Esophagus squamous epithelium (tissue), 5 donors: ENCODE measurements at places on chromosomes 1 and 21. TPM values are rescaled to one million over a fixed set of nuclear protein-coding genes. Genes with fewer than 3 reads are reported as not detected.
A peak's percentile ranks its signal among the peaks of the same experiment; 100 is the strongest.

DNA sequence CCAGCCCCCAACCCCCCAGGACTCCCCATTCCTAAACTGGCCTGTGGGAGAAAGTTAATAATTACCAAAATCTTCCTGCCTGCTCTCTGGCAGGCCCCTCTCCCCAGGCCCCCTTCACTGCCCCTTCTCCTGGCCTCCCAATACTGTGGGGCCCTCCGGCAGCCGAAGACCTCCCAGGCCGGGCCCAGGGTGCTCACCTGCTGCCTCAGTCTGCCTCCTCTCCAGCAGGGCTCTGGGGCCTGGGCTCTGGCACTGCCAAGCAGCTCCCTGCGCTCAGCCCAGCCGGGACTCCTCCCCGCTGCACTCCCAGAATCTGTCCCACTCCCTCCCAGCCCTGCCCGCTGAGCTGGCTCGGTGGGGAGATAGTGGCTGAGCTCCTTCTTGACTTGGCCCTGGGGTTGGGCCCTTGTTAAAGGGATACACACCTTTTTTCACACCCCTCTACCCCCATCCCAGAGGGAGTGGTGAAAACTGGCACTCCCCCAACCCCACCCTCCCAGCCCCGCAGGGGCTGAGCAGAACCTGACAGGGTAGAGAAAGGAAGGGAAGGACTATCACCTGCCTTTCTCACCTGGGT is at the start of gene S100A16:
S100A16 (minus strand) TSS at position 383 of the 577 bp plus-strand sequence. CDS start 4,986 bp downstream, outside the sequence.
- no peak for DNase-seq

Gene GNAT2
- total RNA-seq: not detected

DNA sequence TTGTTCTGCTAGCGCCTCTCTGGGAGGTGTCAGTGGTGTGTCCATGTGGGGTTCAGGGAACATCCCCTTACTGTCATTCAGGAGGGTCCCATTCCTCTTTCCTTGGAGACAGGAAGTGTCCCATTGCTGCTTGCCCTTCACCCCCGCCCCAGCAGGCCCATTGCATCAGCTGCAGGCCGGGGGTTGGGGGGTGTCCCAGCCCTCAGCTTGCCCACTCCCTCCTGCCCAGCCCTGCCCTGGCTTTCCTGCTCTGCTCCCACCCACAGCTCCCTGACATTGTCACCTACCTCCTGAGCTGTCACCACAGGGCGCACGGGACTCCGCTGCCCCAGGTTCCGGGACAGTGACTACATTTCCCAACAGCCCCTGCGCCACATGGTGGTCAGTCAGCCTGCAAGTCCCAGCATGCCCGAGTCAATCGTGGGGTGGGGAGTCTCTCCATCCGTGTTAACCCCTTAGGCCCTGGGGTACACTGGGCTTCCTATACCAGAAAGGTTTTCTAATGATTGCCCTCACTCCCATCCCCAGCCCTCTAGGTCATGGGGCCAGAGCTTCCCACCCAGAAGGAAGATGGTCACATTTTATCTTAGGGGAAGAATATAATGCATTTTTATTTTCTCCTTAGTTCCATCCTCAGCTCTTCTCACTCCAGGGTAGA is at the start of gene INPP5B:
INPP5B (minus strand) TSS at position 351 of the 658 bp plus-strand sequence. CDS start 745 bp downstream, outside the sequence.
- DNase-seq: peak; percentile 45

DNA sequence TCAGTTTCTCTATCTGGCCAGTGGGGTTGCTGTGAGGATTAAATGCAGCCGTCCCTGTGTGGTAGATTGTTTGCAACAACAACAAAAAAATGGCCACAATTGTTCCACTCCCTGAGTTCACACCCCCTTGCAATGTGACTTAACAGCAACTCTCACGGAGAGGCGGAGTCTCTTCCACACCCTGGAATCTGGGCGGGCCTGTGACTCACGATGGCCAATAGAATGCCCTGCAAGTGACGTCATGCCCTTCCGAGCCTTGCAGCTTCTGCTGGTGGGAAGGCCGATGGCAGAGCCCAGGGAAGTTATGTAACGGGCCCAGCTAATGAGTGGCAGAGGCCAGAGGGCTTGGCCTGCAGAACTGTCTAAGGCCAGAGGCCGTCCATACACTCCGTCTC is 87.9 kb downstream of the RIPK4 start:
- DNase-seq: peak; percentile 42

DNA sequence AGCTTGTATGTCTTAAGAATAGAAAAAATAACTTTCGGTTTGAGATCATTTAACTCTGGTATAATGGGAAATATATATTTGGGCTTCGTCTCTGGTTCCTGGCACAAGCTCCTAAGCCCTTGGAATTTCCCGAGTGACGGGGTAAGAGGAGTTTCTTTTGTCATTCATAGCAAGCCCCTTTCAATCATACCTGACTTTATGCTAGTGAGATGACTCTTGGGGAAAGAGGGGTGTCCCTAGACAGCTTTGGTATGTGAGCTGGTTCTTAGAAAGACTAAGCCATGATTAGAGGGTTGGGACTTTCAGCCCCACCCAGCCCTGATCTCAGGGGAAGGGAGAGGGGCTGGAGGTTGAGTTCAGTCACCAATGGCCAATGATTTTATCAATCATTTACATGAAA is 13.9 kb upstream of the MTARC1 start:
- no peak for DNase-seq

GRCh38 chr1:15668089-15668754 is 15.9 kb upstream of the PLEKHM2 start:
- DNase-seq: no peak

GRCh38 chr1:153565529-153566374 is at the start of gene S100A2:
S100A2 (minus strand) TSS chr1:153565844; CDS start chr1:153563877, 1,967 bp downstream.
- DNase-seq: no peak

GRCh38 chr1:244303610-244303969 is 148.1 kb downstream of the ADSS2 start:
- no peak for DNase-seq

GRCh38 chr1:198157847-198158725 is 1.3 kb downstream of the NEK7 start:
- no peak for DNase-seq

GRCh38 chr1:176517484-176517883 is 54.5 kb downstream of the PAPPA2 start:
- DNase-seq: no peak

- no peak for DNase-seq
Measured at GRCh38 chr1:65719391-65719790, 73.3 kb upstream of the PDE4B start.

Gene AMY2B
- total RNA-seq: 3.1 TPM

GRCh38 chr1:217062586-217062985 is 339.4 kb upstream of the ESRRG start:
- no peak for DNase-seq
